LNCaP clone FGC (cell line): ENCODE measurements at places on chromosomes 5 and 9.
A peak's percentile ranks its signal among the peaks of the same experiment; 100 is the strongest.

- peak; percentile 99 for DNase-seq
Measured at GRCh38 chr9:117491491-117491890, 76.6 kb upstream of the ASTN2 start.

DNA sequence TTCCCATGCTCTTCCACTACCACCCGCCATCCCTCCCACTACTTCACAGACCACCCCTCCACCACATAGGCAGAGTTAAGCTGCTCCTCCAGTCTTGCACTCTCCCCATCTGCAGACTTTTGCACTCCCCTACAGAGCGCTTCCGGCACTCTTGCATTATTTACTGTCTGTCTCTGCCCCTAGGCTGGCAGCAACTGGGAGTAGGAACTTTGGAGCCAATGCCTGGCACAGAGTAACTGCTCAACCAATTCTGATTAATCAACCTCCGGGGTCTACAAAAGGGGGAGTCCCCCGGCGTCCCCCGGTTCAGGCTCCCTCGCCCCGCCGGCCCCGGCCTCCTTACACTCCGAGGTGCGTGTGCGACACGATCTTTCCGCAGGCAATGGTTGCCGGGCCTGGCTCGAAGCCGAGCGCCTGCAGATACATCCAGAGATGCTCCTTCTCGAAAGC is 498 bp downstream of the HAUS6 start:
- no peak for DNase-seq

GRCh38 chr5:139770722-139771121 is 24.9 kb upstream of the PSD2 start:
- DNase-seq, result no peak

DNA sequence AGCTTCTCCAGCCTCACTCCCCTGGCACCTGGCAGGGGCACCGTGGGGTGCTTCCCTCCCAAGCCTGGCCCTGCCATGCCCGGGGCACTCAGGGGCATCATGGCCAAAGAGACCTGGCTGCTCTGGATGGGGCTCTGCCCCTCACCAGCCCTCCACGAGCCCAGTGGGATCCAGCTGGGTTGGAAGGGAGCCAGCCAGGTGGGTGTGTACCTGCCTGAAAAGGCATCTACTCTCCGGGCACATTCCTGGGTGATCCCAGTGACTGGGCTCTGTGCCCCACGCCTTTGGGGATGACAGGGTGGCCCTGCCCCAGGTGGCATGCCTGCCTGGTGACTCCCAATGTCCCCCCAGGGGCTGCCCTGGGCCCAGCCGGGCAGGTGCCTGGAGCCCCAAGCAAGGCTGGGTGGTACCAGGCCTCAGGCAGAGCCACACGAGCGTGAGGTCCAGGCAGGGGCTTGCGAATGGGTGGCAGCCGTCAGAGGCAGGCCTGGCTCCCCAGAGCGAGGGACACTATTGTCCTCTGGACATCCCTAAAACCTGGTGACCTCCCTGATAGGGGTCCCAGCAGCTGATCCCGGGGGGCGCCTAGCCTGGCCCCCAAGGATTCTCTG is 777 bp downstream of the GPSM1 start:
- DNase-seq, result no peak

- DNase-seq, result peak; percentile 26
Measured at GRCh38 chr5:75951158-75951557, 132.0 kb upstream of the SV2C start.

GRCh38 chr9:133323991-133324703 is 11.8 kb downstream of the SURF6 start:
- no peak for DNase-seq
